ENCODE measurements at places on chromosomes 5 and 9.

DNA sequence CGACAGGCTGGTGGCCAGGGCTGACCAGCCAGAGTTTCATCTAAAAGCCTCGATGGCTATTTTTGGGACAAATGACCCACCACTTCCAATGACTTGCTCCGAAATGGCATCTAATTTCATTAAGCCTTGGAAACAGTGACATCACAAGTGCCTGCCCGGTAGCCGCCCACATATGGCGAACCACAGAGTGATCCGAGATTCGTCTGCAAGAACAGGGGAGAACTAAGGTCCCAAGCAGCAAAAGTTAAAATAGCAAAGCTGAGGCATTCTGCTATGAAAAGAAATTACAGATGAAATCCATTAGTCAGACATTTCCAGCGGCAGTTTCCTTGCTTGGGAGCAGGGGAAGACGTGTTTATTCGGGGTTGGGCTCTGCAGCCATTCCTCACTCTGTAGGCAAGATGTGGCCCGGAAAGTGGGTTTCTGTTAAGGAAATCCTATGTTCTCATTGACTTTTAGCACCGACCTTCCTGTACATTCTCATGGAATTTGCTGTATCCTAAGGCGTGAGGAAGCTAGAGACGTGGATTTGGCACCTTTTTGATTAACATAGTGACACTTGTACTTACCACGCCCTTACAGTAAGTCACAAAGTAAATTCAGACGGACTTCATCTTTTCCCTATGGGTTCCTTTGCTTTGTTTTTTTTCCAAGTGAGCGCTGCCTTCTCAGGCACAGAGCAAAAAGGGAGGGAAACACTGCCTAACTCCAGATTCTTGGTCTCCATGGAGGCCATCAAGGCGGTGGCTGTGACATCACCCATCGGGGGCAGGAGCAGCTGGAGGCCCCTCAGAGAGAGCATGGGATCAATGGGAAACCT is 45.1 kb downstream of the ERGIC1 start:
- DNase-seq = no peak

GRCh38 chr5:147390654-147391225 is 119.1 kb downstream of the DPYSL3 start:
- no peak for DNase-seq

GRCh38 chr5:112294126-112294525 is 125.0 kb downstream of the EPB41L4A start:
- no peak for DNase-seq

GRCh38 chr5:59559847-59560246 is 333.7 kb downstream of the PDE4D start:
- no peak for DNase-seq

- no peak for DNase-seq
Observed at GRCh38 chr9:106953174-106953573, 90.2 kb downstream of the ZNF462 start.

GRCh38 chr9:128155736-128156500 is 4.1 kb upstream of the BBLN start:
- no peak for DNase-seq

Measured in stimulated activated CD8-positive, alpha-beta memory T cell treated with anti-CD3 and anti-CD28 coated beads, Interleukin-4, amount 100 ng/mL, for 1 hour (primary cell).